Right lung (tissue), 10 donors: ENCODE measurements at places on chromosomes 13 and 19.
A peak's percentile ranks its signal among the peaks of the same experiment; 100 is the strongest.

GRCh38 chr13:48493851-48494250 lies 39.0 kb downstream of the RCBTB2 start:
- no peak for DNase-seq

DNA sequence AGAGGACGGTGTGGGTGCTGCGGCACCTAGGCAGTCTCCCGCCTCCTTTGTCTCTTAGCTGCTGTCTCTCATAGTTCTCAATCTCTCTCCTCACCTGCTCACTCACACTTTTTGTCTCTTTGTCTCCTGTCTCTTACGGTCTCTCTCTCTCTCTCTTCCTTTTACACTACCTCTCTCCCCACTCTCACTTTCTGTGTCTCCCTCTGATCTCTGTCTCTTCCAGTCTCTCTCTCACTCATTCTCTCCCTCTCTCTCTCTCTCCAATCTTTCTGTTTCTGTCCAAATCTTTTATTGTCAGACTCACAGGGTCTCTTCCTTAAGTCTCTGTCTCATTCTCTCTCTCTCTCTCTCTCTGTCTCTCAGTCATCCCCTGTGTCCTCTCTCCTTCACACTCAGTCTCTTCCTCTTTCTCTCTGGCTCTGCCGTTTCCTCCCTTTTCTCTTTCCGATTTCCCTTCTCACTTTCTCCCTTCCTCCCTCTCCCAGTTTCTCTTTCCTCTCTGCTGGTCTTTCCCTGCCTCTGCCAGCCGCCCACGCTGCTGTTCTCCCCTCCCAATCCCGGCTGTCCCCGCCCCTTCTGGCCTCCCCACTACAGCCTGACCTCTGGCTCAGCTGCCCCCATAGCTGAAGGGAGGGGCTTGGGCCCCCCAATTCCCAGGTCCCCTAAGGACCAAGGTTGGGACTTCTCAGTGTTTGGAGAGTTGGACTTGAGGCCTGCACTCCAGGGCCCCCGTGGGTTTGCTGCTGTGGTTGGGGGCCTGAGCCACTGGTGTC lies at the start of gene PLEKHA4:
Gene PLEKHA4 (minus strand): TSS at position 504 of the 773 bp plus-strand sequence. CDS start 997 bp downstream, outside the sequence.
- no peak for DNase-seq

GRCh38 chr19:5099701-5100221 lies 130.8 kb downstream of the KDM4B start:
- no peak for DNase-seq

GRCh38 chr13:66014771-66015170 lies 1215.4 kb downstream of the PCDH9 start:
- no peak for DNase-seq

DNA sequence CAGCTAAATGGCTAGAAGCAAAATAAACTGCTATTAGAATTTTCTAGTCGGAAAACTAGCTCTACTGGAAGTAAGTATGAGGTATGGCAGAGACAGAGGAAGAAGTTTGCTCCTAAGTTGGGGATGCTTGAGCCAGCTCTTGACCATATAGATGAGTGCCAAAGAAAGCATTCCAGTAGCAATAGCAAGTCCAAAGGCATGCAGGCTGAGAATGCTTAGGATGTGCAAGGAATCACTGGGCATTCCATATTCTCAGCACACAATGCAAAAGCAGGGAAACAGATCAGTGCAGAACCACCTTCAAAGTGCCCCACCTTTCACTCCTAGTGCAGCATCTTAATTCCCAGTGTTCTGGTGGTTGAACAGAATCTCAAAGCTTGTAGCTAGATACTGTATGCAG lies 32.9 kb downstream of the SERTM1 start:
- DNase-seq: no peak

DNA sequence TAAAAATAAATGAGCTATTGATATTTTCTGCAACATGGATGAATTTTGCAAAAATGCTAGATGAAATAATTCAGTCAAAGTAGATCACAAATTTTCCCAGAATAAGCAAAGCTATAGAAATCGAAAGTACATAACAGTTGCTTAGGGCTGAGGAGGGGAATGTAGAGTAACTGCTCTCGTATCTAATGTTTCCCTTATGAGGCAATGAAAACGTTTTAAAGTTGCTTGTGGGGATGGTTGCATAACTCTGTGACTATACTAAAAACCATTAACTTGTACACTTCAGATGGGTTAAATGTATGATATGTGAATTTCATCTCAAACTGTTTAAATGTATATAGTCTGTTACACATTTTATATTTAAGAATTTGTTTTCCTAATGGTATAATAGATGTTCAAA lies 231.7 kb downstream of the GGACT start:
- peak; percentile 46 for DNase-seq

GRCh38 chr19:39078436-39079200 lies 5.5 kb upstream of the ACP7 start:
- DNase-seq: no peak

DNA sequence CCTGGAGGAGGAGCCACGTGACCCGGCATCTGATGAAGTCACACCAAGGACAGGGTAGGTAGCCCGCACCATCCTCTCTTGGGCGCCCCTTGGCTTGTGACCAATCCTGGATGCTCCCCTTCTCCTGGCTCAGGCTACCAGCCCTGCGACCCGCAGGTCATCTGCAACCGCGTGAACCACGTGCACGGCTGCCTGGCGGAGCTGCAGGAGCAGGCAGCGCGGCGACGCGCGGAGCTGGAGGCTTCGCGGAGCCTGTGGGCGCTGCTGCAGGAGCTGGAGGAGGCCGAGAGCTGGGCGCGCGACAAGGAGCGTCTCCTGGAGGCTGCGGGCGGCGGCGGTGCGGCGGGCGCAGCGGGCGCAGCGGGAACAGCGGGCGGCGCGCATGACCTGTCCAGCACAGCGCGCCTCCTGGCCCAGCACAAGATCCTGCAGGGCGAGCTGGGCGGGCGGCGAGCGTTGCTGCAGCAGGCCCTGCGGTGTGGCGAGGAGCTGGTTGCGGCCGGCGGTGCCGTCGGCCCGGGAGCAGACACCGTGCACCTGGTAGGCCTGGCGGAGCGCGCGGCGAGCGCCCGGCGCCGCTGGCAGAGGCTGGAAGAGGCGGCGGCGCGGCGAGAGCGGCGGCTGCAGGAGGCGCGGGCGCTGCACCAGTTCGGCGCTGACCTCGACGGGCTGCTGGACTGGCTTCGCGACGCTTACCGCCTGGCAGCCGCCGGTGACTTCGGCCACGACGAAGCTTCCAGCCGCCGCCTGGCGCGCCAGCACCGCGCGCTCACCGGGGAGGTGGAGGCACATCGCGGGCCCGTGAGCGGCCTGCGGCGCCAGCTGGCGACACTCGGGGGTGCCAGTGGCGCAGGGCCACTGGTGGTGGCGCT lies 45.9 kb downstream of the SPTBN4 start:
- DNase-seq: no peak

- DNase-seq: no peak
These were observed 65.7 kb downstream of the KLF12 start for GRCh38 chr13:74068471-74068870.

DNA sequence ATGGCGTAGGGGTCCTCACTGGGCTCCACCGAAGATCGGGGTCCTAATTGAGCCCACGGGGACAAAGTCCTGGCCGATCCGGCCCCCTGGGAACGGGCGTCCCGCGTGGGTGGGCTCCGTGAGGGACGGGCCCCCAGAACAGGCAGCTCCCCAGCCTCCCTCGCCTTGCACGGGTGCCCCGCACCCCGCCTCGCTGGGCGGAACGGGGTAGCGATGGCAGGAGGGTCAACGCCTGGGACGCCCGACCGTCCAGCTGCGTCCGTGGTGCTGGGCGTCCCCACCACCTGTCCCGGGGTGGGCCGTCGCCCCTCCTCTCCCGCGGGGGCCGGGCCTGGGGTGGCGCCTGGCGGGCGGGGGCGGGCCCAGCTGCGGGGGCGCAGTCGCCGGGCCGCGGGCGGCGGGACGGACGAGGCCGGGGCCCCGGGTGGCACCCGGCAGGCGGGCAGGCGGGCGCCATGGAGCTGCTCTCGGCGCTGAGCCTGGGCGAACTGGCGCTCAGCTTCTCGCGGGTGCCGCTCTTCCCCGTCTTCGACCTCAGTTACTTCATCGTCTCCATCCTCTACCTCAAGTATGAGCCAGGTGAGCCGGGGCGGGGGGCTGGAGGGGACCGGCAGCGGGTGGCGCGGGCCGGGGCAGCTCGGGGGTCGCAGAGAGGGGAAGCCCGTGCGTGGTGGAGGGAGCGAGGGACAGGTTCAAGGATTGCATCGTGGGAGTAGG lies at the start of gene TMEM38A:
Gene TMEM38A (plus strand): TSS at position 377 of the 717 bp plus-strand sequence. CDS start 79 bp downstream, at position 456.
- DNase-seq: no peak

GRCh38 chr19:44857837-44858236 lies 11.7 kb downstream of the NECTIN2 start:
- no peak for DNase-seq

GRCh38 chr13:33180122-33180804 lies 105.3 kb downstream of the STARD13 start:
- no peak for DNase-seq

- no peak for DNase-seq
These were observed 214.0 kb upstream of the SOX1 start for GRCh38 chr13:111852725-111853518.

- no peak for DNase-seq
These were observed 29.7 kb downstream of the GPX4 start for GRCh38 chr19:1133471-1133929.

- DNase-seq: peak; percentile 82
These were observed 41.4 kb downstream of the LYL1 start for GRCh38 chr19:13060964-13061927.

GRCh38 chr13:30033681-30034457 lies 183.5 kb upstream of the UBL3 start:
- no peak for DNase-seq
